Mammary epithelial cell (primary cell): ENCODE measurements at places on chromosomes 7 and 10.

- peak; percentile 97 for DNase-seq
Observed at GRCh38 chr7:23334482-23335056, 35.4 kb downstream of the MALSU1 start.

DNA sequence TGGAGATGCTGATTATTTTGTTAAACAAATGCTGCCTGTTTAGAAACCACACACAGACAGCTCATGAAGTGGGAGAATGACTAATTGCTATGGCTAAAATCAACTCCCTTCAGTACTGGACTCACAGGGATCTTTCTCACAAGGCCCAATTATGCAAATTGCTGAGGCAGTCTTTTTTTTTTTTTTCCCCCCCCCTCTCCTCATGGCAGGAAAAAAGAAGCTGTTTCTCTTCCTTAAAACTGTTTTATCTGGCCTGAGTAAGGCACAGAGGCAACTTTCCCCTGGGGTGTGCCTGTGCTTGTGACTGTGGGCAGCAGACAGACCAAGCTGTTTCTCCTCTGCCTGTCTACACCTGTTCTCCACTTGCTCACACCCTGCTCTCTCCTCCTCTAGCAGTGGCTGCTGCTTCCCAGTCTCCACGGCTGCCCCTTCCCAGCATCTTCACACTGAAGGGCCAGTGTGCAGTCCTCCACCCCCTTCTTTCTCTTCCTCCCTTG, 65.4 kb upstream of the STEAP1B start:
- DNase-seq: peak; percentile 92

DNA sequence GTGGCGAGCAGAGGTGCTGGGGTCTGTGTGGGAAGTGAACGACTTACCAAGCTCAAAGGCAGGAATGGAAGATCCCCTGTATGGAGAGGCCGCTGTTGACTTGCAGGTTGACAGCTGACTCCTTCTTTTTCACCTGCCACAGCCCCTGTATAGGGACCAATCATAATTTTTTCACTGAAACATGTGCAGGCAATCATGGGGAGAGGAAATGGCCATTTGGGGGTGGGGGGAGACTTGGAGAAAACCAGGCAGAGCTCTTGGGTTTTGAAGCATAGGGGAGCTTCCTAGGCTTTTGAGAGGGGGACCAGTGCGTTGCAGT, 101.4 kb downstream of the WDR37 start:
- no peak for DNase-seq

- DNase-seq: no peak
Observed at GRCh38 chr10:13621931-13622330, 35.2 kb downstream of the PRPF18 start.

DNA sequence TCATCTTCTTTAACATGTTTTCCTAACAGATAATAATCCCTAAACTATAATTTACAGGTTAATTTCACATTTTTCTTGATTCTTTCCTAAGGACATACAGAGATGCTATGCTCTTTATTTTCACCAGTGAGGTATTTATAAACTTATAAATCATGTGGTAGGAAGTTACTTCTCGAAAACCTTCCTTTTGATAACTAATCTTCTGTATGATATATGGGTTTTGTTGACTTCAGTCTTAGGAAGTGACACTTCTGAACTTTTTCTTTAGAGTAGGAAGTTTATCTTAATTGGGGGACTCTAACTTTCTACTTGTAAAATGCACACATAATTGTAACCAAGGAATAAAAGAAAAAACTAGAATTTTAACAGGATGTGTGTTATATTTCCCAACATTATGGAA, 9.8 kb upstream of the PNPLA8 start:
- no peak for DNase-seq

DNA sequence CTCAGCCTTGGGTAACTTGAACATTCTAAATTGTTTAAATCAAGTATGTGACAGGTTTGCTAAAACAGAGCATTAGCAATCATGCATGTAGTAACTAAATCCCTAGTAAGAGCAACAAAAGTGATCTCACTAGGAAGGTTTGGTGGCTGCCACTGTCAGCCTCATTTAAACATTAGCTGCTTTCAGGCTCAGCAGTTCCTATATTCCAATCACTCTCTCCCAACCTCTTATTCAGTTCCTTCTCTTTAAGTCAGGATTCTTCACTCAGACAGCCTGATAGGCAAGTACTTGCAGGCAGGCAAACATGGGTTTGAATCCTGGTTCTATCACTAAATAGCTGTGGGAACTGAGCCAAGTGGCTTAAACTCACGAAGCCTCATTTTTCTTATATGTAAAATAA, 3.6 kb downstream of the CREB3L2 start:
- no peak for DNase-seq

DNA sequence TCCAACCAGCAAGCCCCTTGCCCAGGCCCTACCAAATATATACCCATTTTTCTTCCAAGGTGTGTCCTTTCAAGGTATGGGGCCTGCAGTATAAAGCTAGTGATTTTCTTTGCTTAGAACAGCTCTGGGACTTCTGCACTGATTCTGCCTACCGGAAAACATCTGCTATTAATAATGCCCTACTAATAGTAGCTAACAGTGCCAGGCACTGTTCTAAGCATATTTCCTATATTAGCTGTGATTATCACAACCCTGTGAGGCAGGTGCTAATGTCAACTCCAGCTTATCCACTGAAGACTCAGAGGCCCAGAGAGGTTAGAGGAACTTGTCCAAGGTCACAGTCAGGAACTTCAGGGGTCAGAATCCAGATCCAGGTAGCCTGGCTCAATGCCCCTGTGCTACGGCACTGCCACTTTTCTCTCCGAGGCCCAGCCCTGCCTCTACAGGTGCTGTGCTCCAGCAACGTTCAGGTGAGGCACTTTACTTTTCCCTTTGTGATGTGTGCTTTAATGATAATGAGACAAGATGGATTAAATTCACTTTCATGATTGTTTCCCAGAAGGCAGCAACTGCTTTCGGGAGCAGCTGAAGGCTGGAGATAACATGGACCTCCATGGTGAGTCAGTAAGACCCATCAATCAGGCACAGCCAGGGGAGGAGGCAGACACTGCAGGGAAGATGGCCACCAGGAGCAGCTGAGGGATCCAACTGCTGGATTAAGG, 26.7 kb downstream of the TAS2R41 start:
- DNase-seq: no peak

- no peak for DNase-seq
Observed at GRCh38 chr10:124094419-124094785, 1.0 kb upstream of the CHST15 start.

DNA sequence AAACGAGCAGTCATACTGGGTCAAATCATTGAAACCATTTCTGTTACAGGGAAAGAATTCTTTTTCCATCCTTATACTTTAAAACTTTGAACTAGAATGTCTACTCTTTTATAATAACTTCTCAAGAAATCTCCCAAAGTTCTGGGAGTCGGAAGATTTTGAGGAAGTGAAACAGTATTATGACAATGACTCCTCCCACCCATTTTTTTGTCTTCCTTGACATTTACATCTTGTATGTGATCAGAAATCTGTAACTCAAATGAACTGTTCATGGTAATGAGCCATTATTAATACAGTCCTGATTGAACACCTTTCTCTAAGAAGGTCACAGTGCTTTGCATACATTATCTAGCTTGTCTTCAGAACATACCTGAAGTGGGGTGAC, 227.4 kb downstream of the CELF2 start:
- DNase-seq: no peak

- DNase-seq: no peak
Observed at GRCh38 chr7:8817448-8818036, 384.1 kb downstream of the NXPH1 start.

GRCh38 chr7:118855290-118855689, 630.8 kb downstream of the ANKRD7 start:
- no peak for DNase-seq

- no peak for DNase-seq
Observed at GRCh38 chr10:71737001-71737833, 17.6 kb upstream of the C10orf105 start.

DNA sequence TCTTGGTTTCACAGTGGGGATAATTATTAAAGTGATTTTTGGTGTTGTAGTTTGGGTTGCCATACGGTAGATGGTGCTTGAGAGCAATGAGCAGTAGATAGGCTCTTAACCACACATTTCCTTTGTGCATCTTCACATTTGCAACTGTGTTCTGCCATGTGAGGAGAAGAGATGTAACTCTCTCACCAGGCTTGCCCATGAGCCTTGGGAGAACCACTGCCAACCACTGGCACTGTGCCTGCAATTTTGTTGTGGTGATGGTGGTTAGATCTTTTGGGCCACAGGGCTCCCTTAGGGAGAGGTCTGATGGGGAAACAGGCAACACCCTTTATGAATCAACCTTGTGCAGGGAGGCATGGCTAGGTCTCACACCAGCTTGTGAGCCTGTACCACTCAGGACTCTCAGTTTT, 204.3 kb downstream of the CCDC7 start:
- peak; percentile 84 for DNase-seq

DNA sequence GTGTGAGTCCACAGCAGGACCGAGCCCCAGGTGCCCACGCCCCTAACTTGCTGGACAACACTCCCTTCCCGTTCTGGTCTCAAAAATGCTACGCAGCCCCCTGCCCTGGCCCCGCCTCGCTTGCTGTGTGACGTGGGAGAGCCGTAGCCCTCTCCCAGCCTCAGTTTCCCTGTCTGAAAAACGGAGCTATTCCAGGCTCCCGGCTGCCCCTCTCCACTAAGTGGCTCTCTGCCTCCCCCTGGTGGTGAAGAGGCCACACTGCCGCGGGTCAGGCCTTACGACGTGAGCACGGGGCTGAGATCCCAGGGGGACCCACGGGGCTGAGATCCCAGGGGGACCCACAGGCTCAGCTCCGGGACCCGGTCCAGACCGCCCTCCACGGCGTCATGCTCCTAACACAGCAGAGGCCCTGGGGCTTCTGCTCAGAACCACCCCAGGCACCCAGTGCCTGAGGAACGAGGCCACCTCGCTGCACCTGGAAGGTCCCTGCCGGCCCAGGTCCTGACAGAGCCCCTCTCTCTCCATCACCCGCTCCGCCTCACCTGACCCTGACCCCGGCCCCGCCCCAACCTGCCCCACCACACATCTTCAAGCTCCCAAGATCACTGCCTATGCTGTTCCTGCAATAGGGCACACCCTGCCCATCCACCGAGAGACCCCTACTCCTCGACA, 26.7 kb downstream of the MICALL2 start:
- peak; percentile 23 for DNase-seq

DNA sequence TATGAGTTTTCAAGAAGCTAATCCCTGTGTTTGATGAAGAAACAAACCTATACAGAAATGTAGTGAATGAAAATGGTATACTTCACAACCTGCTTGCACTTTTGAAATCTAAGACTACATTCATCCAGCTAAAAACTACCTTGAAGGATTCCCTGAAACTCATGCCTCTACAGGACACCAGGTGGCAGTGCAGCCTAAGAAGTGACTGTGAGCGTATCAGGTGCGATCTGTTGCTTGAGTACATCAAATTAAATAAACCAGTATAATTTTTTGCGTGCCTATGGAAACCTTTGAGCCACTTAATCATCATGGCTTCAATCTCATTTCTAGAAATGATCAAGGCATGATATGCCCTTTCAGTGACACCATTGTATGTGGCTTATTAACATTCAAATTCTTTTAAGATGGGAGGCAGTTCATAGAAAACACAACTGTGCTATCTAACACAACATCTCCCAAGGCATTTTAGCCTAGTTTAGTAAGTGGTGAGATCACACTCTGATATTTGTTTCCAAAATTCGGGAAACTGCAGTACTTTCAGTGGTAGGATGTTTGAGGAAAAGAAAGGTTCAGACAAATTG, 57.4 kb downstream of the PPP1R17 start:
- DNase-seq: peak; percentile 64

- DNase-seq: no peak
Observed at GRCh38 chr7:47145186-47145725, 436.7 kb downstream of the TNS3 start.

DNA sequence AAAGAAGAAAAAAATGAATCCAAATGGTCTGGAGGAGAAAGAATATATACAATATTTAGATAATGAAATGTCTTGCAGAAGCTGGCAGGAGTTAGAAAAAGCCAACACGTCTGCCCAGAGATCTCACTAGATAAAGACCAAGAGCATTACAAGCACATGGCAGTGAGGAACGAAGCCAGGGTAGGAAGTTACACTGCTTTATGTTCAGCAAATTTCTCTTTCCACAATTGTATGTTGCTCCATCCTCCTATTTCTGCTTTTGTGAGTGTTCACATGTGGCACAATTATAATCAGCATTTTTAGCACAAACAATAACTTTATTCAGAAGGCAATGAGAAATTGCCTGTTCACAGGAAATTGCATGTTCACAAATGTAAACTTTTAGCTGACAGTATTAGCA, 53.7 kb downstream of the LRRC17 start:
- DNase-seq: no peak

GRCh38 chr7:21300692-21301091, 127.2 kb upstream of the SP4 start:
- no peak for DNase-seq

GRCh38 chr10:71512312-71512711, 115.6 kb downstream of the CDH23 start:
- DNase-seq: no peak

GRCh38 chr10:72009425-72010081, 45.4 kb downstream of the CHST3 start:
- DNase-seq: peak; percentile 91

GRCh38 chr10:104339469-104340110, 1.3 kb upstream of the ITPRIP start:
- peak; percentile 59 for DNase-seq

GRCh38 chr7:86407291-86407690, 236.4 kb upstream of the GRM3 start:
- no peak for DNase-seq
